ENCODE measurements at places on chromosomes 7 and 10. TPM values are rescaled to one million over a fixed set of nuclear protein-coding genes. Genes with fewer than 3 reads are reported as not detected.

GRCh38 chr7:43211693-43212092 is 99.2 kb downstream of the HECW1 start:
- no peak for DNase-seq

GRCh38 chr7:108087778-108088177 is 42.4 kb downstream of the LAMB4 start:
- no peak for DNase-seq

GRCh38 chr7:668139-668931 is 58.2 kb upstream of the DNAAF5 start:
- DNase-seq, result peak; percentile 51

DNA sequence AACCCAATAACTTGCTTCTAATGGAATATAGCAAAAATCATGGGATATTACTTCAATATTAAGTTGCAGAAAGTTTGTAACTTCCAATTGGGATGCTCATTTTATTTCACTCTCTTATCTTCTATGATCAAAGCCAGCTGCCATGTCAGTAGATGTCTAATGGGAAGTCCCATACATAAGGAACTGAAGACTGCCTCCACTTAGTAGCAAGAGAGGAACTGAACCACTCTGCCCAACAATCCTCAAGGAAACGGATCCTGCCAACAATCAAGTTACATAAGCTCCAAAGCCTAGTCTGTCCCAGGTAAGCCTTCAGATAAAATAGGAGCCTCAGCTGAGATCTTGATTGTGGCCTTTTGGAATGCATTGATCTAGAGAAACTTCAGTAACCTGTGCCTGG is 431.5 kb upstream of the PCDH15 start:
- no peak for DNase-seq

DNA sequence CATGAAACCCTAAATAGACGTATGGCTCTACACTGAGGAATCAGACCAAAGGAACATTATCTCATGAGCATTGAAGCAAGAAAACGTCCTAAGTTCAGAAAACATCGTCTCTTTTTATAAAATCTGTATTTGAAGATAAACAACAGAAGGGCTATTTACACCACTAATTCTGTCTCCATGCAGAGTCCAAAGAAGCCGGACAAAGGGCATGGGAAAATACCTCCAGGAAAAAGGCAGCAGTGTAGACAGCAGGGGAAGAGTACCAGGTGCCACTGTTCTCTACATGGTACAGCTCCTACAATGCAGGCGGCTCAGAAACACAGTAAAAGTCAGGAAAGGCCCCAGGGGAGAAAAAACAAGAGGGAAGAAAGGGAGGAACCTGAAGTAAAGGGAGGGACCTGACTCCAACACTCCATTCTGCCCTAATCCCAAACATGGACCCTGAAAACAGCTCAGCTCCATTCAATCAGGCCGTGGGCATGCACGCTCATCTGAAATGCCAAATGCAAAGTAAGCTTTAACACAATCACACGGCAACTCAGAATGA is 17.5 kb downstream of the FAM171A1 start:
- no peak for DNase-seq

- DNase-seq, result no peak
Observed at GRCh38 chr10:2262333-2262732, 525.0 kb upstream of the ADARB2 start.

Gene PDZD7
- 0.21 TPM for total RNA-seq

- DNase-seq, result no peak
Observed at GRCh38 chr7:116511552-116512519, 12.3 kb downstream of the CAV2 start.

DNA sequence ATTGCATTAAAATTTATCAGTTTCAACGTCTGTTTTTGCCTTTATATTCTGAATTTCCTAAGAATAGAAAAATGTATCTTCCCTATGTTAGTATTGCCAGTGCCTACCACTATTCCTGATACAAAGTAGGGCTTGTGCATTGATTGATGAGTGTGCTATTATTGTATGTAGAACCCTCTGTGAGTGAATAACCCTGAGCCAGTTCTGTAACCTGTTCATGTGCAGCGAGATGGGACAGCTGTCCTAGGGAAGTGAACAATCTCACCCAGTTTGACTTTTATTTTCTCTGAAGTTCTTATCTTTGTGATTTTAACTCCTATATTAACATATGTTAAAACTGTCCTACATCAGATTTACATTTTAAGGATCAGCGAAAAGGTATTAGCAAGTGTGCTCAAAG is 178.4 kb upstream of the ADO start:
- no peak for DNase-seq

DNA sequence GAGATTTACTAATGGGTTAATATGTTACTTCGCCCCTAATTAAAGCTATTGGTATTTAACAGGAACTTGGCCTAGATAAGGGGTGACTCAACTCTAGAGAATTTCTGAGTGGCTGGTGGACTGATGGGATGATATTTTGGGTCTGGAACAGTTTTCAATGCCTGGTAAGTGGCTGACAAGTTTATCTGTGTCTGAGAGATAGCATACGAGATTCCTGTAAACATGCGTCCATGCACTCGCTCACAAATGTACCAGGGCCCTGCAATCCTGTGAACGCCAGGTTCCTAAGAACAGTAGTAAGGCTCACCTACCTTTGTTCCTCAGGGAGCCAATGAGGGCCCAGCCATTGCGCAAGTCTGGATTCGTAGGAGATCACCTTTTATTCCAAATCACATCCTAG is 683.8 kb upstream of the ANKRD30A start:
- DNase-seq, result no peak

GRCh38 chr7:141463986-141464385 is 87.2 kb upstream of the AGK start:
- DNase-seq, result no peak

Gene AOAH
- total RNA-seq, result 31.6 TPM

Gene GRM3
- not detected for total RNA-seq

DNA sequence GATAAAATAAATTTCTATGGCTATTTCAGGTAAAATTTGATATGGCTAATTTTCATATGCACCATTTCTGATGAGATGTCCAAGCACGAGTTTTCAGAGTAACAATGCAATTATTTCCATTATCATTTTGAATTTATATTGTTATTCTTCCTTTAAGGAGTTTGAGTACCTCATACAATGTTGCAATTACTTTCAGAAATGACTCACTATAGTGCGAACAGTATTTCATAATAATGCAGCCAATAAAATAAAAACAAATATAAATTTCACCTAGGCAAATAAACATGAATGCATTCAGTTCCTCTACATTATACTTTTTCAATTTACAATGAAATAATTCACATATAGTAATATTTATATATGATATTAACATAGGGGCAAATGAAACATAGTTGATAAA is 78.8 kb upstream of the LRRN3 start:
- no peak for DNase-seq

Gene GCK
- total RNA-seq, result 0.15 TPM

DNA sequence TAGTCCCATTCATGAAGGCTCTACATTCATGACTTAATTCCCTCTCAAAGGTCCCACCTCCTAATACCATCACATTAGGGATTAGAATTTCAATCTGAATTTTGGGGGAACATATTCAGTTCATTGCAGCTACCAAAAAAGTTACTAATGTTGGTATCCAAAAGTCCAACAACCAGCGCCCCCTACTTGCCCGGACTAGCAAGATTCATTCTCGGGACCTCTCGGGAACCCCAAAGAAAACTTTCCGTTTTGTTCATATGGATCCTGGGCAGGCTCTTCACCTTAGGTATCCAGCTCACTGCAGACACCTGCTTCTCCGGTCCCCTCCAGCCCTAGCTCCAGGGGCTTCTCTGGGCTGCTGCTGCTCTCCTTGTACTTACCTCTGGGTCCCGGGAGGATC is 8.9 kb upstream of the GRK5 start:
- DNase-seq, result no peak

Gene HABP2
- not detected for total RNA-seq

- no peak for DNase-seq
Observed at GRCh38 chr10:117271427-117271826, 30.5 kb downstream of the SLC18A2 start.

- DNase-seq, result no peak
Observed at GRCh38 chr10:121084675-121085070, 233.5 kb downstream of the WDR11 start.

- no peak for DNase-seq
Observed at GRCh38 chr10:48501787-48502771, 102.8 kb downstream of the ARHGAP22 start.

DNA sequence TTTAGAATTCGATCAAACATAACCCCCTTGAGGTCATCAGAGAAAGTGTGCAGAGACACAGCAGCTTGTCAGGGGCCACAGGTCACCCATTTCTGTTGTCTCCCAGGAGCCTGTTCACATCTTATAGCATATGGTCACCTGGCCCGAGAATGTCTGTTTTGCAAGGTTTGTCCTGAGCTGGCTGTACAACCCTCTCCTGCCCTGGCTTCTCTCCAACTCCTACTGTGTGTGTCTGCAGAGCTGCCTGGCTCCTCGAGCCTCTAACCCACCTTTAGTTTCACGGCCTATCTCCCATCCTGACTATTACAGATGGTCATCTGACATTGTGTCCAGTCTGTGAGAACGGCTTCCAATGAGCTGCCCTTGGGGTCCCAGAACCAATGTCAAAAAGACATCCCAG is 683.4 kb downstream of the SDK1 start:
- no peak for DNase-seq
